Skeletal muscle cell (primary cell): ENCODE measurements at places on chromosomes 7 and 10.
A peak's percentile ranks its signal among the peaks of the same experiment; 100 is the strongest.

DNA sequence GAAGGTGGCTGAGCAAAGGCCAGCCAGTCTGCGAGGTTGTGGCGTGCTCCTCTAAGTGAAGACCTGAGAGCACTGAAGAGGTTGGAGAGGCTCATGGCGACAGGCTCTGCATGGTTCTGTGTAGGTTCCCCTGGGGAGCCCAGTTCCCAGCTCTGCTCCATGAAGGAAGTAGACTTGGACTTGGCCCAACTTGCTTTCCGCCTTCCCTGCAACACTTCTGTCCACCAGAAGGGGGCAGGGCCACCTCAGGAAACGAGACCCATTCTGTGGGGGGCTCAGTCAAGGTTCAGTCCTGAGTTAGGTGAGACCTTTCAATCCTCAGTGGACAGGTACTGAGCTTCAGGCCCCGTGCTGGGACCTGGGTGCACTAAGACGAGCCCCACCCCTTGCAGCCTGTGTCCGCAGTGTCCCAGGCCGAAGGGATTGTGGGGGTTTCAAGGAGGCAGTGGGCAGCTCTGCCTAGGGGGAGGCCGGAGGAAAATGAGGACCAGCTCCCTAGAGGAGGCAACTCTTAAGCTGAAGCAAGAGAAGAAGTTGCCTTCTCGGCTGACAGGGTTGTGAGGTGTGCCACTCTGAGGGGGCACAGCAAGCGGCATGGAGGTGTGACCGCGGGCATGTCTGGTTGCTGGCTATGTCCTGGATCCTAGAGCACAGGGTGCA lies 15.0 kb upstream of the PCBD1 start:
- DNase-seq = no peak

DNA sequence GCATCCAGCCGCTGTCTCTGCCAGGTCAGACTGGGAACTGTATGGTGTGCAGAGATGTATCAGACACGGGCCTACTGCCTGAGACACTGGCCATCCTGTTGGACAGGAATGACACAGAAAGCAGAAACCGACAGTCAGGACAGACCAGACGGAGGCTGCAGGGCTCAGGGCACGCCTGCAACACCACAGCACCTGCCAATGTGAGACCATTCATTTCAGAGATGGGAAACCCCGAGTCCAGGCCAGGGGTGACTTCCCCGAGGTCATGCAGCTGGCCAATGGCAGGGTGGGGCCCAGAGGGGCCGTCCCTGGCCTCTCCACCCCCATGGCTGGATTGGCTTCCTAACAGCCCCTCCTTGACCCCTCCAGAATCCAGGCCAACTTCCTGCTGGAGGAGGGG lies 34.7 kb downstream of the GRID1 start:
- no peak for DNase-seq

DNA sequence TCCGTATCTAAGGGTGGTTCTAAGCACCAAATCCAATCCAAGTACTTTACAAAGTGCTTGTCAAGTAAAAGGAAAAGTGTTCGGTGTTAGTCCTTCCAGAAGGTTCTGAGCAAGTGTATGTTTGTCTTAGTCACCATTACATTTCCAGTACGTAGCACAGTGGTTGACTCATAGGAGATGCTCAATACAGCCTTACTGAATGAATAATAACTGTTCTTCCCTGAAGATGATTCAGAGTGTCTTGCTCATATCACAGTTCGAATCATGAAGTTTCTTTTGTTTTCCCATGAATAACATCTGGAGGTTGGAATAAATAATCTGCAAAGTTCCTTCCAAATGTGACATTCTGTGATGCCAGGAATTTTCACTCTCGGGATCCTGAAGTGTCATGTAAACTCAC lies 53.4 kb downstream of the WNT2 start:
- peak; percentile 89 for DNase-seq

DNA sequence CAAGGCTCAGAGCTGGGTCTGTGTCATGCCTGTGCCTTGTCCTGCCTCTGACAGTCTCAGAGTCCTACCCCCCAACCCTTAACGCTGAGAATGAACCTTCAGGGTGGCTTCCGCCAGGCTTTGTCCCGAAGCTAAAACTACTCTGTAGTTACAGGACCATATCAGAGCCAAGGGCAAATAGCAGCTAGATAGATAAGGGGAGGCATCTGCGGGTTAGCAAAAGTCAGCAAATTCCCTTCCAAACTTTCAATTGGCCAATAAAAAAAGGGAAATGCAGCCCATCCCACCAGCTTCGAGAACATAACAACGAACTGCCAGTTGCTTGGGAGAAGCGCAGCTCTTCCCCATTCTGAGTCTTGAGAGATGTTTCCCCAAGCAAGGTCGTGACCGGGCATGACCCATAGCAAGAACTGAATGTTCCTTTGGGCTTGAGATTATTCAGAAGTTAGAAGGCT lies 17.7 kb downstream of the CCL24 start:
- no peak for DNase-seq

GRCh38 chr7:94396596-94396995 lies 1.9 kb downstream of the COL1A2 start:
- no peak for DNase-seq

DNA sequence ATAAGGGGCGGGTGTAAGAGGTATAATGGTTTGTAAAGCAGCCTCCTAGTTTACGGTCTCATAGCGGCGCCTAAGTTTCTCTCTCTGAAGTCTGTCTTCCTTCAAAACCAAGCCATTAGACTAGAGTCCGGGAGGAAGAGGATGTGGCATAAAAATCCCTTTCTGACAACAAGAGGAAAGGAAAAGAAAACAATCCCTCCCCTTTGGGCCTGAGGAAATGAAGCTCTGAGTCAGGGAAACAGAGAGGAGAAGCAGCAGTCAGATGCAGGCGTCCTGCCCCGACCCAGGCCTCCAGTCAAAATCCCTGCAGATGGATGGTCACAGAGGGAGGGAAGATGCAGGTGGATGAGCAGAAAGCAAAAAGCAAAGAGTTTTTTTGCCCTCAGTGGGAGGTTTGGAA lies 23.7 kb downstream of the PARP12 start:
- no peak for DNase-seq

DNA sequence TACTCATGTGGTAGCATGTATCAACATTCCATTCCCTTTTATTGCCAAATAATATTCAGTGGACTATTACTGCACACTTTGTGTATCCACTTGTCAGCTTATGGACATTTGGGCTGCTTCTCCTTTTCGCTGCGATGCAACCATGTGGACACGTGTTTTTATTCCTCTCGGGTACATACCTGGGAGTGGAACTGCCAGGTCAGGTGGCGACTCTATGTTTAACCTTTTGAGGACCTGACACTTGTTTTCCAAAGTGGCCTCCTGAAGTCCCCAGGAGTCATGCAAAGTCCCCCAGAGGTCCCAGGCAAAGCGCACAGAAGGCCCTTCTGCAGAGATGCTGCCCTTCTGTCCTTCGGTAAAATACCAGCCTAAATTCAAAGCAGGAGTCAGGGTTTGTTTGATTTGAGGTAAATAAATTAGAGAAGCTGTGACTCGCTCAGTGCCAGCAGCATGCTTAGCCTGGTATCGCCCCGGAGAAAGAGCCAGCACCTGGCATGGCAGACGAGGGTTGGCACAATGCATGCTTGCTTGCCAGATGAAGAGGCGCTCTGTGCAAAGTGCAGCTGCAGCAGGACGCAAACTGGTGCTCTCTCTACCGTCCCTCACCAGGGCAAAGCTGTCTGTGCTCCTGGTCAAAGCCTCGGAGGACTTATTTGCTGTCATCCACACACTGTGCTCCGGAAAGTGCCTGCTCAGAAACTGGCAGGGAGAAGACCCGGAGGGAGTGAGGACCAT lies 37.8 kb downstream of the HIPK2 start:
- DNase-seq = no peak

- DNase-seq = no peak
Observed at GRCh38 chr10:12819071-12819470, 182.4 kb downstream of the CCDC3 start.

GRCh38 chr10:82544377-82544776 lies 669.4 kb downstream of the NRG3 start:
- no peak for DNase-seq

- no peak for DNase-seq
Observed at GRCh38 chr7:146131701-146132100, 15.1 kb downstream of the CNTNAP2 start.

DNA sequence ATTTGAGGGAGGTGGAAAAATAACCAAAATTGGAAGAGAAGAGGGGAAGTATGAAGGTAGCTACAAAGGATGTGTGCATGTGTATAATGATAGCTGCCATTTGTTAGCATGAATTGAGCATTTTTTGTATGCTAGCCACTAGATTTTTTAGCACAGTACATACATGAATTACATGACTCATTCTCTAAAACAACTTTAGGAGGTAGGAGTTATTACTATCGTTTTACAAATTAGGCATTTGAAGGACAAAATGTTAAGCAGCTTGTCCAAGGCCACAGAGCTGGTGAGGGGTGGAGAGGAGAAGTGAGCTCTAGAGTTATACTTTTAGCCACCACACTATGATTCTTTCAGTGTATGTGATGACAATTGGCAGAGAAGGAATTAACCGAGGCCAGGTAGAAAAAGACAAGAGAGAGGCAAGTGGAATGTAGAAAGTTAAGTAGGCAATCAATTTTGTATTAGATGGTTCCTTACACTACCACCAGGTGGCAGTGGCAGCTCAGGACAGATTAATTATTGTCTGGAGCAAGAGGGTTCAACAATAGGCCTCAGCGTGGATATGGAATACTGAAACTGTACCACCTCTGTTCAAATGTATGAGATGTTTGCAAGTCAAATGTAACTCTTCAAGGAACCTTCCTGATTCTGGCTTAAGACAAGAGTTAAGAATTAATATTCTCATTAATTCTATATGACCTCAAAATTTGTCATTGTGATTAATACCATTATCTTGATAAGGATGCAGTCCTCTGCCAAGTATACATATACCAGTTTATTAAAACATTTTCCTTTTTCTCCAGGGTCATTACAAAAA lies 128.0 kb downstream of the MBL2 start:
- DNase-seq = no peak

- DNase-seq = no peak
Observed at GRCh38 chr7:94510582-94511496, 1.2 kb downstream of the CASD1 start.

- DNase-seq = no peak
Observed at GRCh38 chr10:118473305-118473960, 122.0 kb downstream of the PRLHR start.

GRCh38 chr7:32680259-32681173 lies 185.2 kb downstream of the AVL9 start:
- no peak for DNase-seq

DNA sequence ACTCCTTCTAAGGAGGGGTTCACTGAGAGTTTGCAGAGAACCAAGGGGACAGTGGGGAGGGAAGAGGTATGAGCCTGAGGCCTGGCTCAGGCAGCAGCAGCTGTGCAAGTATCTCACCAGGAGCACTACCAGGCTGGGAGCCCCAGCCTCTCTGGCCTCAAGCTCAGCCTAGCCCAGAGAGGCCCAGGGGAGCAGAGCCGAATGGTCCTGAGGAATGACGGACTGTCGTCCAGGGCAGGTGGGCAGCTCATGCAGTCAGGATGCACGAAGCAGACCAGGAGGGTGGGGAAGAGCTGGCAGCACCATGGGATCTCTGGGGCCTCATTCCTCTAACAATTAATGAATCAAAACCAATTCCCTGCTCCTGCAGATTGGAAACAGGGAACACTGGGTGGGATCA lies 151.5 kb downstream of the GRID1 start:
- DNase-seq = no peak

DNA sequence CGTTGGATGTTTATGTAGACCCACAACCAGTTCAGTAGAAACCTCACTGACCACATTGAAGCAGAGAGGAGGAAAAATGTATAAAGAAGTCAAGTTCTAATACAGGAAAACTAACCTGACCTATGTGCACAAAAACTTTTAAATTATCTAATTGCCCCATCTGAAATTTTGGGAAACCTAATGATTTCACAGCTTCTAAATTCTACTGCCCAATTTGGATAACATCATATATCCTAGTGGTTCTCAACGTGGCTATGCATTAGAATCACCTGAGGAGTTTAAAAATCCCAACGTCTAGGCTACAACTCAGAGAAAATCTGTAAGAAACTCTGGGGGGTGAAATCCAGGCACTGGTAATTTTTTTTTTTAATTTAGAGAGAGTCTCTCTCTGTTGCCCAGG lies 7.3 kb downstream of the AKR1B10 start:
- no peak for DNase-seq

GRCh38 chr10:101263150-101263752 lies 34.0 kb upstream of the LBX1 start:
- no peak for DNase-seq

GRCh38 chr7:151824373-151824933 lies 52.5 kb downstream of the PRKAG2 start:
- no peak for DNase-seq

GRCh38 chr10:88920198-88920597 lies 32.4 kb downstream of the ACTA2 start:
- DNase-seq = no peak

DNA sequence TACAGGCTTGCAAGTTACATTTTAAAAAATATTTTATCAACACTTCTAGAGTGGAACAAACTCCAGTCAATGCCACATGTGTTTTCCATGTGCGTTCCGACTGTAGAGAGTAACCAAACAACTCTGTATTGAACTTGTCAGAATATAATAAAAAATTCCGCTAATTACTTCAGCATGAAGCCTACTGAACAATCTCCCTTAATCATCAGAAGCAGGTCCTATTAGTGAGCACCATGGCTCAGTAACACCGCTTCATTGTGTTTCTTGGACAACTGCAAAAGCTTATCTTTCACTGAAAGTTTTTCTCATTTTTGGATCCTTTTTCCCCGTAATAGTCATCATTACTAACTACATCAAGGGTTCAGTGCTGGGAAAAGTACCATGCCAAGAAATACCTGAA lies 117.0 kb downstream of the MKX start:
- no peak for DNase-seq

DNA sequence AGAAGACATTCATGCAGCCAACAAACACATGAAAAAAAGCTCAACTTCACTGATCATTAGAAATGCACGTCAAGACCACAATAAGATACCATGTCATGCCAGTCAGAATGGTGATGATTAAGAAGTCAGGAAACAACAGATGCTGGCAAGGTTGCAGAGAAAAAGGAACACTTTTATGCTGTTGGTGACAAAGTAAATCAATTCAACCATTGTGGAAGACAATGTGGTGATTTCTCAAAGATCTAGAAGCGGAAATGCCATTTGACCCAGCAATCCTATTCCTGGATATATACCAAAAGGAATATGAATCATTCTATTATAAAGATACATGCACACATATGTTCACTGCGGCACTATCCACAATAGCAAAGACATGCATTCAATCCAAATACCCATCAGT lies 77.6 kb downstream of the C10orf90 start:
- DNase-seq = no peak

- DNase-seq = no peak
Observed at GRCh38 chr10:88065383-88066049, 202.1 kb downstream of the PTEN start.

GRCh38 chr10:86964061-86964846 lies 4.0 kb upstream of the ADIRF start:
- DNase-seq = no peak

DNA sequence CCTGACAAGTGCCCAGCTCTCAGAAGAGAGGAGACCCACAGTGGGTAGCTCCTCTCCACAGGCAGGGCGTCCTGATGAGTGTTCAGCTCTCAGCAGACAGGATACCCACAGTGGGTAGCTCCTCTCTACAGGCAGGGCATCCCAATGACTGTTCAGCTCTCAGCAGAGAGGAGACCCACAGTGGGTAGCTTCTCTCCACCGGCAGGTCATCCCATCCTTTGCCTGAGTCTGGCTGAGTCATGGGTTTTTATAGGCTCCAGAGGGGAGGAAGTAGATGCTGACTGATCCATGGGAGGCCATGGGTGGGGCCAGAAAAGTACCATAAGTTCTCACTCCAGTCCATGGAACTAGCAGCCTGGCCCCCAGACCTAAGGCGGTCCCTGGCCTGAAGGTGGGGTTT lies 18.5 kb downstream of the CFAP70 start:
- DNase-seq = no peak

GRCh38 chr7:157885140-157885539 lies 548.3 kb downstream of the DNAJB6 start:
- no peak for DNase-seq
